ENCODE measurements at places on chromosomes 5 and 9. TPM values are rescaled to one million over a fixed set of nuclear protein-coding genes. Genes with fewer than 3 reads are reported as not detected.

NSA2 gene
- 103 TPM for total RNA-seq

GRCh38 chr5:93582677-93583438 is at the start of gene NR2F1:
TSS of gene NR2F1 (plus strand) at chr5:93583222. CDS start at chr5:93585024, 1,802 bp downstream.
- no peak for DNase-seq

- DNase-seq = no peak
Observed at GRCh38 chr5:52994266-52994665, 5.1 kb downstream of the ITGA2 start.

LIFR gene
- total RNA-seq = 0.42 TPM

PCDHGA1 gene
- 0.58 TPM for total RNA-seq

GRCh38 chr5:56482363-56482762 is 249.2 kb upstream of the ANKRD55 start:
- no peak for DNase-seq

DNA sequence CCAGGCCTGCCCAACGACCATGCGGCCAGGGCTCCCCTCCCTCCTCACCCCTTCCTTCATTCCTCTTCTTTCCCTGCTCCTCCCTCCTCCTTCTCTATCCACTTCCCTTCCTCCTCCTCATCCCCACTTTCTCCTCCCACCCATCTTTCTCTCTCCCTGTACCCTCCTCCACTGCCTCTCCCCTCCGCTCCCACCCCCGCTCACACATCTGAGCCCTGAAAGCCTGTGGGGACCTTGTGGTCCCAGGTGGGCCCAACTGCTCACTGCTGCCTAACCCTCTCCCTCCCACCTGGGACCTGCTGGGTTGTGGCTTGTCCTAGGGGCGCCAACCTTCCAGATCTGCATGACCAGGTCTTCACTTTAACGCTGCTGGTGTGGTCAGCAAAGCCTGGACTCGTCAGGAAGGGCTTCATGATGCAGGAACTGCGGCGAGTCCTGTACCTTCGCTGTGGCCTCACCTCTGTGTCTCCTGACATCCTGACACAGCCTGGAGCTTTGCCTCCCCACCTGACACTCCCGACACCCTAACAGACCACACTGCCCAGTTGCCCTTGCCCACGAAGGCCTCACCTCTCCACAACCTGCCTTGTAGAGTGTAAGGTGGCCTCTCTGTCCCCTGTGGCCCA is 34.6 kb downstream of the C5orf15 start:
- no peak for DNase-seq

GRCh38 chr5:441996-442334 is 1.0 kb upstream of the EXOC3 start:
- no peak for DNase-seq

GRCh38 chr5:177473443-177474001 is at the start of gene DBN1:
TSS of gene DBN1 (minus strand) at chr5:177473634. CDS start at chr5:177473521, 113 bp downstream.
- no peak for DNase-seq

MEIKIN gene
- 6.2 TPM for total RNA-seq

DNA sequence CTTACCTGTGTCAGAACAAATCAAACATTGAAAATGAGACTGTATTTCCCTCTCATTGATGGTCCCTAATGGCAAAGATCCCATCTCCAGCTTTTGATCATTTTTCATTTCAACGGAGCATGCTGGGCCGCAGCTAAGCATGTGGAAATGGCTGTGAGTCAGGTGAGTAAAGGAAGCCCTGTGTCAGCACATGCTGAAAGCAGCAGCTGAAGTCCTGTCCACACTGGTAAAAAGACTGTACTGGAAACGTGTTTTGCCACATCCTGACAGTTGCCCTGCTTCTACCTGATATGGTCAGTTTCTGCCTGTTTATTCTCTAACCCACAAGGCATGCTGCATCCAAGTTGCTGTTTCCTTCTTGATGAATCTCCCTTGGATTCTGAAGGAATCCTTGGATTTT is 330.1 kb downstream of the EFNA5 start:
- DNase-seq = no peak

DNA sequence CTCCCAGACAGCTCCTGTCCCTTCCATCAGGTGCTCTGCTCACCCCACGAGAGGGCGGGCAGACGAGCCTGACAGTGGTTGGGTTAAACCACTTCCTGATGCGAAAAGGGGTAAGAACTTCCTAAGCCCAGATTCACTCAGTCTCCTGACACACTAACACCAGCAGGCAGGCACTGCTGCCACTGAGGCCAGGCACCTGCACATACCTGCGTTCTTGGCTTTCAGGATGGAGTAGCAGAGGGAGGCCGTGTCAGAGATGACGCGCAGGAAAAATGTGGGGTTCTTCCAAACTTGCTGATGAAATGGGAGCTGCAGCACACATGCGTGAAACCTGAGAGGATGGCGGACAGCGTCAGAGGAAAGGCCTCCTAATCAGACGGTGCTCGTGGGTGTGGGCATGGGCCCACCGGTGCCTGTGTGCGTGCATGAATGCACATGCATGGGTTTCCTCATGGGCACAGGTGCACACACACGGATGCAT is 29.9 kb downstream of the SLC6A18 start:
- DNase-seq = peak; percentile 59

DNA sequence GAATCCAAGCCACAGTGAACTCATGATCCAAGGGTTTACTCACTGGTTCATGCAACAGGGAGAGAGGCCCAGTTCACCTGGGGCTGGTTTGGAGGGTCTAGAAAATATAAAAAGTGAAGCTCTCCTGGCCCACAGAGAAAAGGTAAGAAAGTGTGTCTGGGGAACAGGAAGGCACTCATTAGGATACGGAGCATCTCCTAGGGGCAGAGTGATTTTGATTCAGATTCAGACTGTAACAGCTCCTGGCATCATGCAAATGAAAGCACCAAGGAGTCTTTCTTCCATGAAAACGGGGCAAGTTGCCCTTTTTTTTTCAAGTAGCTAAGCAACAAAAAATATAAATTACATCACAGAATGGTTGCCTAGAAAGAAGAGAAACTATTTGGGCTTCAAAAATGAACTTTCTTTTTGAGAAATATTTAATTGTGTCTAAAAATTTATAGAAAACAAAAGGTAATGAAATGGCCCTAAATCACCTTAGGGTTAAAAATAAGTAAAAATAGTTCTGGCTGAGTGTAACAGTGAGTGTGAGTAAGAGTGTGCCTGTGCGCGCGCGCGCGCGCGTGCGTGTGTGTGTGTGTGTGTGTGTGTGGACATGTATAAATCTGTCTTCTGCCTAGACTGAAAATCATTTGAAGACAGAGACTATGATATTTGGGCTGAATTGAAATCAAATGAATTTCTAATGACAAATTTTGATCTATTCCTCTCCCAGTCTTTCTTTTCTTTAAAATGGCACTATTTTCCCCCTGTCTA is 177.8 kb upstream of the ZNF462 start:
- no peak for DNase-seq

GRCh38 chr5:179620703-179621350 is 2.6 kb downstream of the HNRNPH1 start:
- no peak for DNase-seq

DNA sequence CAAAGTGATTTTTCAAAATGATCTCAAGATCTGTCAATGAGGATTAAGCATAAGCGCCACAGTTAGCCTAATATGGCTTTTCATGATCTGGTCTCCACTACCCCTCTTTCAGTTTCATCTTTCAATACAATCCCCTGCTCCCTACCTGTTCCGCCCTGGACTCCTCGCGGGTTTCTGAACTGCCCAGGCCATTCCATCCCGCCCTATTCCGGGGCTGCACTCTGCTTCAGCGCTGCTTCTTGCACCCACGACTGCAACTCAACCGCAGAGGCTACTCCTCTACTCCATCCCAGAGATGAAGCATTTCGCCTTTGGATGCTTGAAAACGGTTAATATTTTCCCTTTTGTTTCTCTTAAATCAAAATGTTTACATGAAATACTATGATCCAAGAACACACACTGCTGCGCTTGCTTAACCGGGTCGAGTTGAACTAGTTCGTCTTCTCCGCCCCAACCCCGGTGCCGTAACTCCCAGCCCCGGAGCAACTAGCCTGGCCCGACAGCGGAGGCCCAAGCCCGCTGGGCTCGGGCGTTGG is 716 bp upstream of the OTULIN start:
- DNase-seq = no peak

- DNase-seq = peak; percentile 78
Observed at GRCh38 chr9:137046088-137046787, at the start of gene NPDC1. TSS of gene NPDC1 (minus strand) at chr9:137046177. CDS start at chr9:137045989, 188 bp downstream.

- no peak for DNase-seq
Observed at GRCh38 chr5:112534067-112534583, 115.0 kb upstream of the EPB41L4A start.

AQP3 gene
- 172 TPM for total RNA-seq

GRCh38 chr5:77642738-77643653 is 4.5 kb upstream of the OTP start:
- no peak for DNase-seq

CDKN2A gene
- 6.1 TPM for total RNA-seq

DNA sequence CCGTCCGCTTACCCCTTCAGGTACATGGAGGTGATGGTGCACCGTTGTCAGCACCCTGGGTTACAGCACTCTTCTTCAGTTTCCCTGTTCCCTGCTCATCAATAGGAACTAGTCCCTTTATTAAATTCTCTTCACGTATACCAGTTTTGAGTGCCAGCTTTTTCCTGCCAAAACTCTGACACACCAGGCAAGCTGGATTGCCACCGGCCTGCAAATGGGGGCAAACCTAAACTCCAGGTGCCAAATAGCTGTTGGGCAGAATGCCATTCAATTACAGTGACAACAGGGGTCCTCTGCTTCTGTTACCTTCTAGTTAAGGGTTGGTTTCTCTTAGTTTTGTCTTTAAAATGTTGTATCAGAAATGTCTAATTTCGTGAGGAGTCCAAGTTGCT is 400.4 kb downstream of the OSTF1 start:
- DNase-seq = no peak

IL4 gene
- not detected for total RNA-seq

DNA sequence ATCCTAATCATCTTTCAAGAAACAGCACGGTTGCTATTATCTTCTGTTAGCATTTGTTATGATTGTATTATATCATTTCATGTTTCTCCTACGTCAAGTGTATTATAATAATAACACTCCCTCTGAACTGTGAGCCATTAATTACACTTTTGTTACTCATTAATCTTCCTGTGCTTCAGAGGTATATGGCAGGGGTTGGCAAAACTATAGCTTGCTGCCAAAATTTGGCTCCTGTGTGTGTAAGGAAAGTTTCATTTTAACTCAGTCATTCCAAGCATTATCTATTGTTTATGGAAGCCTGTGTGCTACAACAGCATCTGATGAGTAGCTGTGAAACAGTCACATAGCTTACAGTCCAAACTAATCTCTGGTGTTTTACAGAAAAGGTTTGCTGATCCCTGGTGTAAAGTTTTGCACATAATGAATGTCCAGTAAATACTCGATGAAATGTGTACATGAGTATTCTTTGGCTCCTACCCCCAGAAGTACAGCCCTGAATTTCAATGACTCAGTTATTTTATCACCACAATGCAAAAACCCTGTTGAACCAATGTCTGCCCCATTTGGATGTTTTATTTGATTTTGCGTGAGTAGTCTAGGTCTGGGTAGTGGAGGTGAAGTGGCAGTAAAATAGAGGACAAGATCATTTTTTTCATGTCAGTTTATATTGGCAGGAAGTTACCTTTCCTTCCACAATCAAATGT is 648.2 kb downstream of the MAT2B start:
- no peak for DNase-seq

GRCh38 chr5:57103317-57103907 is 70.4 kb upstream of the GPBP1 start:
- no peak for DNase-seq

DNA sequence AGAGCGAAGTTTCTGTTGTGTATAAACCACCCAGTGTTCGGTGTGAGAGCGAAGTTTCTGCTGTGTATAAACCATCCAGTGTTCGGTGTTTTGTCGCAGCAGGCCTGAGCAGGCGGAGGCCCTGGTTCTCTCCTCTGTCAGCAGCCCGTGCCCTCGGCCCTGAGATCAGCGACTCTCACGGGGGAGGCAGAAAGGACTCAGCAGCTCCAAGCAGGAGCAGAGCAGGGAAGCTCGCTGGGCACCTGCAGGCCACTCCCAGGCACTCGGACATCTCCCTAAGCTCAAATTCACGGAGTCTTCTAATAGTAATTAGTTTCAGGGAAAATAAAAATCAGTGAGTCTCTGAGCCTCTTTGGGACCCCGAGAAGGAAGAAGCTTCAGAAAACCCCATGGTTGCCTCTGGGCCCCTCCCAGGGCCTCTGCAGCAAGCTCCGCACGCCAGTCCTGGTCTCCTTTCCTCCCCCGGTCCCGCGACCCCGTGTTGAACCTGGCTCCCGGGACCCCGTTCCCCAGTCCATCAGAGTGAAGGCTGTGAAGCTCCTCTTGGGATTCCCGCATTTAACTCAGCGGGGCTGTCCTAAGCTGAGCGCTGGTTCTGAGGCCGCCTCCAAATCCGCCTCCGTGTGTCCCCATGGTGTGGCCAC is 81.9 kb upstream of the ADAMTS2 start:
- DNase-seq = no peak

GRCh38 chr9:98707166-98708102 is 1.3 kb downstream of the GABBR2 start:
- DNase-seq = no peak

- no peak for DNase-seq
Observed at GRCh38 chr5:149665416-149666175, 64.5 kb upstream of the PPARGC1B start.

GRCh38 chr5:64789457-64789856 is 20.7 kb downstream of the CWC27 start:
- no peak for DNase-seq

- DNase-seq = no peak
Observed at GRCh38 chr9:131997779-131998178, 81.9 kb downstream of the MED27 start.

GRCh38 chr9:129665814-129666520 is 520 bp downstream of the PRRX2 start:
- no peak for DNase-seq

- DNase-seq = no peak
Observed at GRCh38 chr5:10457682-10458574, 16.2 kb downstream of the ROPN1L start.

PITX1 gene
- not detected for total RNA-seq

DNA sequence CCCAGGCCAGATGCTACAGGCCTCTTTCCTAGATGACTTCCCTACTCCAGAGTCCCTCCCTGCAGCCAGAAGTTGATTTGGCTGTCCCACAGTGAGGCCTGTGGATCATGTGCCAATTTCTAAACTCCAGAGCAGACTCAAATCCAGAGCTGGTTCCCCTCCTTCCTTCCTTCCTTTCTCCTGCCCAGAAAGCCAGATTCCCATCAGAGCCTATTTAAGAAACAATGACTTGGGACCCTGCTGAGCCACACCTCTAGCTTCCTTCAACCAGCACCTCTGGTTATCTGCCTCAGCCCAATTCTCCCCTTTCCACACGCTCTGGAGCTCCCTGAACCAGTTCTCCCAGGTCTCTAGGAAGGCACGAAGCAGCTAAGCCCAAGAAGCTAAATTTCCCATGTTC is 7.2 kb downstream of the FAM219A start:
- DNase-seq = no peak

GRCh38 chr5:91171322-91171721 is 211.8 kb downstream of the ARRDC3 start:
- no peak for DNase-seq

CATSPER3 gene
- 1.8 TPM for total RNA-seq
